ENCODE measurements at places on chromosomes 4 and X.

- no peak for DNase-seq
Measured at GRCh38 chrX:140815868-140816267, 106.3 kb downstream of the LINC00632 start.

GRCh38 chr4:141711211-141711610 is 74.8 kb downstream of the IL15 start:
- DNase-seq = peak; percentile 15

DNA sequence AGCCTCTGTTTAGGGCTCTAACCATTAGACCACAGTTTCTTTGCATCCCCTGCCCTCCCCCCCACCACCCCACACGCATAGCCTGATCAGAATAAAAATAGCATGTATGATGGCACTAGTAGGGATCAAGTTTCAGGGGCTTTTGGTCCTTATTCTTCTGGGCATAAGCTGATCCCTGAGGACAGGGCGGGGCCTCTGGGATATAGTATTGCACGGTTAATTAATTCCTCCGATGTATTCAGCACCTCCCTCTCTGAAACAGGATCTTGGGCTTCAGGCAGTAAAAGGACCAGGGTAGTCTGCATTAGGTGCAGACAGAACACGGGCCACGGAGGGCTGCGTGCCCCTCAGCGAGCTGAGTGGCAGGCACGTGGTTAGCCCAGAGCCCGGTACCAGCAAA is 57.1 kb downstream of the ELF4 start:
- peak; percentile 52 for DNase-seq

DNA sequence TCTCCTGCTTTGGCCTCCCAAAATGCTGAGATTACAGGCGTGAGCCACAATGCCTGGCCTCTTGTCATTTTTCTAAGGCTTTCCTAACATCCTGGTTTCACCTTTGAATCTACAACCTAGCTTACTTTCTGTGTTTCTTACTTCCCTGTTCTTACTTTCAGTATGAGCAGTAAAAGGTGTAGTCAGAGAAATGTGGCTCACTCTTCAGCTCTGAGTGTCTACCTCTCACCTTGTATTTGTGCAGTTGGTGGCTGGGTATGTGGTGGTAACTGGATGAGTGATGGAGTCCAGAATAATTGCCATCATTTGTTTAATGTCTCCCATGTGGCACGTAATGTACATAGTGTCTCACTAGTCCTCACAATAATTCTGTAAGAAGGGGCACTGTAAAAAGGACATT is 19.1 kb upstream of the CXCL11 start:
- DNase-seq = no peak

DNA sequence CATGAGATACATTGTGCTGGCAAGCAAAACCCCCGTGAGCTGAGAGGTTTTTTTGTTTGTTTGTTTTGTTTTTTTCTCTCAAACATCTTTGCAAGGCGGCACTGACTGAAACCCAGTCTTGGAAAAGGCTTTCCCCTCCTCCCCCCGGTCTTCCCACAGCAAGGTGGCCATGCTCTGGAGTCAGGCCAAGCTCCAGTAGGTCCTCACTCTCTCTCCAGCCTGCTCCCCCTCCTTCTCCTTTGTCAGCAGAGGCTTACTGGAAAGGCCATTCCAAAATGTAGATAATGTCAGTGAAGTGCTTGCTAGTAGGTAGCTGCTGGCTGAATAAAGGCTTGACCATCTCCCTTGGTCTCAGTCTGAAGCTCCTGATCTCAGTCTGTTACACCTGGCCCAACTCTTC is 32.6 kb downstream of the FRMPD3 start:
- DNase-seq = no peak

- DNase-seq = no peak
Measured at GRCh38 chr4:21083413-21083812, 383.2 kb downstream of the PACRGL start.

GRCh38 chr4:119628281-119629141 is at the start of gene PDE5A:
TSS of gene PDE5A (minus strand) at chr4:119628804. CDS start at chr4:119628671, 133 bp downstream.
- peak; percentile 83 for DNase-seq

- DNase-seq = no peak
Measured at GRCh38 chrX:133583825-133584224, 168.5 kb upstream of the GPC4 start.

DNA sequence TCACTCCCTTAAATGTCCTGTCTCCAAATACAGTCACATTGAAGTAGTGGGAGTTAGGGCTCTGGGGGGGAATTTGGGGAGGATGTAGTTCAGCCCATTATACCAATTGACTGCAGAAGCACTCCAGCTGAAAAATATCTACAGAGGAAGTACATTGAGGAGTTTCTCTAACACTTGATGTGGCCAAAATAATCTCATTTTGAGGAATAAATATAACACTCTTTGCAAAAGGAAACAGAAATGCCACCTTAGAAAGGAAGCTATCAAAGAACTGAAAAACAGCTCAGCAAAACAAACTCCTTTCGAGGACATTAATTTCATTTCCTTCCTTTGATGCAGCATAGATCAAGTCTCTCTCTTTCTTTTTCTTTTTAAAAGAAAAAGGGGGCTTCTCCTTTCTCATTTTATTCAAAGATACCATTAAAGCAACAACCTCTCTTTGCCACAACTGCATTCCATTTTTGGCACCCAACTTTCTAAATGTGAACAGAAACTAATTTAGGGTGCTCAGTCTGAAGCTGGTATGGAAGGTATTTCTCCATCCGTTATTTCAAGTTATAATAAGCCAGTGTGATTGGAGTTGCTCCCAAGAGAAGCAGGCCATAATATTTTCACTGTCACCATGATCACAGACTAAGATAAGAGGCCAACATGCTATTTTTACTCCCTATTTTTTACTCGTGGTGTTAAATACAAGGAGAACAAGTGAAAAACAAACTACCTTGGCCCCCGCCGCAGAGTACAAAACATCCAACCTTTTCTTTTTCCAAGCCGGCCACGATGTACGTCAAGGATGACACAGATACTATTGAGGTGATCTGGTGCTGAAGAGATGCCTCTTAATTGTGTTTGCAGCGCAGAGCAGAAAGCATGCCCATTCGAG is 230.4 kb upstream of the GATB start:
- DNase-seq = no peak

- no peak for DNase-seq
Measured at GRCh38 chr4:53593765-53594164, 2.5 kb upstream of the LNX1 start.

- no peak for DNase-seq
Measured at GRCh38 chr4:100977746-100978397, 369.5 kb downstream of the PPP3CA start.

DNA sequence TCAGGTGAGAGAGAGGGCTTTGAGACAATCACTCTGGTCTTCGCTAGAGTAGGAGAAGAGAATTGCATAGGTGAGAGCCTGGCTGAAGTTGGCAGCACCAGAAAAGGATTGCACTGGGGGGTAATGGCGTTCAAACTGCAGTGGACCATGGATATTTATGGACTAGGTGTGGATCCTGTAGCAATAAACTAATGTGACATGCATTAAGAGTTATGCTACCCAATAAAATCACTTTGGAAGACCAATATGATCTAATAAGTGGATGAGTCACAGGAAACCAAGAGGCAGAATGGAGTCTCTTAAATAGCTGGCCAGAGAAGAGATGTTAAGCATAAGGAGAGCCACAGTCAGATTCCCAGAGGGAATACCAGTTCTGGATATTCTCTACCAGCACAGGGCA is 259.8 kb downstream of the FBXO8 start:
- no peak for DNase-seq

- no peak for DNase-seq
Measured at GRCh38 chr4:113740857-113741379, 20.6 kb downstream of the CAMK2D start.

GRCh38 chr4:88276952-88277710 is 7.2 kb downstream of the PPM1K start:
- DNase-seq = no peak

DNA sequence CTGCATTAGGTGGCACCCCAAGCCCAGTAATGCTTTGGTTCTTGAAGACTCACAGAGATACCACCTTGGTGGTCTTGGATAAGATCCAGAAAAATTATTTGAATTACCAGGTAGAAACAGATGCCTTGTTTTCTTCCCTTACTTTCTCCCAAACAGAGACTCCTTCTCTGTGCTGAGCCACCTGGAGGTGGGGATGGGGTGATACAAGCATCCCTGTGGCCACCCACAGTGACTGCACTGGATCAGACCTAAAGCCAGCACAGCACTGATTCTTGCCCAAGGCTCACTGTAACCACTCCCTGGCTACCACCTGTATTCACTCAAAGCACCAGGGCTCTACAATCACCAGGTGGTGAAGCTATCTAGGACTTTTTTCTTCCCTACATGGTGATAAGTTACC is 156.8 kb downstream of the TEX13A start:
- DNase-seq = peak; percentile 24

GRCh38 chr4:136461533-136461932 is 1070.8 kb downstream of the PCDH18 start:
- no peak for DNase-seq

- peak; percentile 14 for DNase-seq
Measured at GRCh38 chrX:19810006-19810774, 77.2 kb downstream of the SH3KBP1 start.

DNA sequence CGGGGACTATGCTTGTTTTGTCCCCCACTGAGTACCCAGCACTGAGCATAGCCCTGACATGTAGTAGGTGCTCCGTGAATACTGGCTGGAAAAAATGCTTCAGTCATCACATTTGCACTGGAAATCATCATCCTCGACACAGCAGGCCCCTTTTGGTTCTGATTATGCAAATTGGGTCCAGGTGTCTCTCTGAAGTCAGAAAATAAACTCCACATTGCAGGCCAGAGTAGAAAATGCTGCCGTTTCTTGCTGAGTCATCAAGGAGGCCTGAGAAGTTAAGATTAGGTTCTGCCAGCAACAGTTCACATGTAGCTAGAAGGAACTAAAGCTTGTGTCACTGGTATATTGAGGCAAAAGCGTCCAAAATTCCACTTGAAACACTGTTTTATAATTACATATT is 15.0 kb upstream of the STK32B start:
- no peak for DNase-seq

GRCh38 chr4:114466299-114466698 is 132.3 kb upstream of the UGT8 start:
- no peak for DNase-seq

DNA sequence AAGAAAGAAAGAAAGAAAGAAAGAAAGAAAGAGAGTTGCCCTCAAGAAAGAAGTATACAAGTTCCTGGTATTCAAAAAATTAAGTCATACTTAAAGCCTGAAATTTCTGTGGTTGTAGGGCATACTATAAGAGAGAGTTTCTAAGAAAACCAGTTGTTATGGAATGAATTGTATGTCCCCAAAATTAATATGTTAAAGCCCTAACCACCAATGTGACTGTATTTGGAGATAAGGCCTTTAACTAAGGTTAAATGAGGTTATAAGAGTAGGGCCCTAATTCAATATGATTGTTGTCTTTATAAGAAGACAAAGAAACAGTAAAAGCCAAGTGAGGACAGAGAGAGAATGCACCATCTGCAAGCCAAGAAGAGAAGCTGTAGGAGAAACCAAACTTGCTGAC is 521.1 kb downstream of the CCSER1 start:
- DNase-seq = no peak

GRCh38 chr4:182547435-182547834 is 304.2 kb downstream of the TENM3 start:
- DNase-seq = no peak

- DNase-seq = no peak
Measured at GRCh38 chrX:56762220-56762619, 33.2 kb downstream of the NBDY start.

- DNase-seq = no peak
Measured at GRCh38 chrX:18543738-18544137, 118.3 kb downstream of the CDKL5 start.

GRCh38 chr4:24570172-24570571 is 14.2 kb downstream of the DHX15 start:
- no peak for DNase-seq

DNA sequence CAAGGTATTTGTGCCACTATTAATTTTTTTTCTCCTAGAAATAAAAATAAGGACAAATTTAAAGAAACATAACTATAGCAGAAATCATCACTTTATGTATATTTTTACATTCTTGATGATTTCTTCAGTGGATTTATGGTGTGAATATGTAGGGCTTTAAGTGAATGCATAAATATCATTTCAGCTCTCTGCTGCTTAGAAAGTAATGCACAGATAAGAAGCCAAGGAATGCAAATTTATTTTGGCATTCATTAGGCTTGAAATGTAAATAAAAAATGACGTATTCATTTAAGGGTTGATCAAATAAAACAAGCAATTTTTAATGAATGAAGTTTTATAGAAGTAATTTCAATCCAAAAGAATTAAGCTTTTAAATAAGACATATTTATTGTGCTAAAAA is 66.3 kb downstream of the NFKB1 start:
- DNase-seq = no peak

DNA sequence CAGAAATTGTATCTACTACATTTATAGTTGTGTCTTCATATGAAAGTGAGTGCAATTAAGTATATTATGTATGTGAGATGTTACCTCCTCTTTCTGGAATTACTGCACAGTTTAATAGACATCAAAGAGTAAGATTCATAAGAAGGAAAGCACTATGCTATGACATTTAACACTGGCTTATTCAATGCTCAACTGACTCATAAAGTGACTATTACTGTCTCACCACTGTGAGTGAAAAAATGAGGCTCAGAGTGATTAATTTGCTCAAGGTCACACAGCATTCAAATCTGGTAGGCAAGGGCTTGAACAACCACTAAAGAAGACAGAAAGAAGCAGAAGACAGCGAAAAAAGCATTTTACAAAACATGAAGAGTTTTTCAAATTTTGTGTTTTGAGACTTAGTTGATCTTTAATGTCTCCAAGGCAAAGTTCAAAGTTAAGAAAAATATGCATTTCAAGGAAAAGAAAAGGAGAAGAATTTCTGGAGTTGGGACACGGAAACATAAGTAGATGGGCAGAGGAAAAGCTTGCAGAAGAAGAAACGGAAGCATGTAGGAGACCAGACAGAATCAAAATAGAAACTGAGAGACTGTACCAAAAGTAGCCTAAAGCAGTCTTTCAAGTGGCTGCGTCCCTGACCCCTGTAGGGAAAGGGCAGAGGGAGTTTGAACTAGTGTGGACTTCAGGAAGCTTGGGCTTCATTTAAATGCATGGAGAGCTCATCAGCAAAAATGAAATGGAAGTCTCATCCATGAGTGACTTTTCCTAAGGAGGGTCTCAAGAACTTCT is 66.3 kb downstream of the KCNIP4 start:
- DNase-seq = no peak

DNA sequence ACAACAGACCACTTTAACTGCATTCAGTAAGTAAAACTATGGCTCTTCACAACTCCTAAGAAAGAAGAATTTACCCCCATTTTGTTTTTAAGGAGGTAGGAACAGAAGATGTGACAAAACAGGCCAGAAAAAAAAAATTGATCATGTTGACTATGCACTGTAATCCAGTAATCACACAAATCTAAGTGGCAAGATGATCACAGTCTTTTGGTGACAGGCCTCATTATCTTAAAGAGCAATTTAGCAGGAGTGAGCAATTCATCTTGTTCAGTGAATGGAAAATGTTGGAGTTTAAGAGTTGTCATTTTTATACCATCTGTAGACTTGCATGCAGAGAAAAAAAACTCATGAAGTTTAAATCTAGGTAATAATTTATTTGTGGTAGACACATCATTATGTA is 115.1 kb downstream of the SLC39A8 start:
- DNase-seq = no peak

Measured in NCI-H82 (cell line).